Fibroblast of skin of abdomen (primary cell): ENCODE measurements at places on chromosomes 7 and 10.

- DNase-seq: no peak
Measured at GRCh38 chr10:35606430-35606829, 1.3 kb downstream of the GJD4 start.

- no peak for DNase-seq
Measured at GRCh38 chr10:34022195-34022594, 687.7 kb upstream of the NRP1 start.

- no peak for DNase-seq
Measured at GRCh38 chr7:41156268-41156667, 546.6 kb downstream of the INHBA start.

DNA sequence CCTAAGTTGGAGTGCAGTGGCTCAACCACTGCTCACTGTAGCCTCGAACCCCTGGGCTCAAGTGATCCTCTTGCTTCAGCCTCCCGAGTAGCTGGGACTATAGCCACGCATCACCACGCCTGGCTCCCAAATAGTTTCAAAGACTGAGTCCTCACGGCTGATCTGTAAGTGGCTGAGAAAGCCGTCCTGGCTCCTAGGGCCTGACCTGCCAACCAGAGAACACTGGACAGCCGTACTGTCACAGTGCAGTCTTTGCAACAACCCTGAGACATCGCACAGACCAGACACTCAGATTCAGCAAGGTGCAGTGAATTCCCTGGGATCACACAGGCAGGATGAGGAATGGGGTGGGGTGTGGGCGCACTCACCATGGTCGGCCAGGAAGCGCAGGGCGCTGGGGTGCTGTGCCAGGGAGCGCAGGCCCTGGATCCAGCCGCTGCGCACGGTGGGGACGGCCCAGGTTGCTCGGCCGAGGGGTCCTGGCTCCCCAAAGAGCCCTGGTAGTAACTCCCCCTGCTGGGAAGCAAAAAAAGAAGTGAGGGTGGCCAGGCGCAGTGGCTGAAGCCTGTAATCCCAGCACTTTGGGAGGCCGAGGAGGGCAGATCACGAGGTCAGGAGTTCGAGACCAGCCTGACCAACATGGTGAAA lies 10.7 kb downstream of the BRAT1 start:
- no peak for DNase-seq

DNA sequence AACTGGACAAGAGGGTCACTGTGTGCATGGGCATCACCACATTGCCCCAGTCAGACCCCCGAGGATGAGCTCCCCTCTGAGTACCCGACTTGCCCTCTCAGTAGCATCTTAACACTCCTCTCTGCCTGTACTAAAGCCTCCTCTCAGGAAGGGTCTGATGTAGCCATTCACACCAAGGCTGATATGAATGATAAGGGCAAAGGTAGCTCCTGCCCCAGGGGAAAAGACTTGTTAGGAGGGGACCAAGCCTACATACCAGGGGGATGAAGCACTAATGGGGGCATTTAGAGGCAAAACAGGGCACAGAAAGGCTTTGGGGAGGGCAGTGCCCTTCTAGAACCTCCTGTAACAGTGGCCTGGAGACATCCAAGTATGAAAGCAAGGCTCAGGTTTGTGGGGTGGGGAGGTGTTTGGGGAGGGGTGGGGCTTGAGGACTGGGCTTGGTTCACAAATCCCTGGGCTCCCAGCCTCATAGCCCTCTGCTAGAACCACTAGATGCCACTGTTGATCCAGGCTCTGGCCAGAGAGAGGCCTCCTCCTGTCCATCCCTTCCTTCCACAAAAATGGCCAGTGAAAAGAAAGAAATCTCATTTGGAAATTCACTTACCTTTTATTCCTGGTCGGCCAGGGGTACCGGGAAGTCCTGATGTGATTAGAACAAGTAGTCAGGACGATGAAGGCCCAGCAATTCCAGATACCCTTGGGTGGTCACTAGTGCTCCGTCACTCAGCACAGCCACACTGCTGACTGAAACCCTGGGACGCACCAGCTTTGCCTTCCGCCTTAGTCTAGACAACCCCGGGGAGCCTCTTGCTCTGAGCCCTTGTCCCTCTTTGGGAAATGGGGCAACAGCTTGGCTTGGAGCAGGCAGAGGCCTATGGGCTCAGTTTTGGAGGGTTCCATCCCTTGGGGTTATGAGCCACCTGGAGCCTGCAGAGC lies 40.3 kb downstream of the COL17A1 start:
- DNase-seq: peak; percentile 63

- no peak for DNase-seq
Measured at GRCh38 chr10:58661902-58662301, 149.2 kb downstream of the BICC1 start.

GRCh38 chr10:110747609-110748464 lies 103.7 kb downstream of the RBM20 start:
- DNase-seq: peak; percentile 61

GRCh38 chr10:42983591-42983990 lies 93.3 kb upstream of the RET start:
- no peak for DNase-seq

DNA sequence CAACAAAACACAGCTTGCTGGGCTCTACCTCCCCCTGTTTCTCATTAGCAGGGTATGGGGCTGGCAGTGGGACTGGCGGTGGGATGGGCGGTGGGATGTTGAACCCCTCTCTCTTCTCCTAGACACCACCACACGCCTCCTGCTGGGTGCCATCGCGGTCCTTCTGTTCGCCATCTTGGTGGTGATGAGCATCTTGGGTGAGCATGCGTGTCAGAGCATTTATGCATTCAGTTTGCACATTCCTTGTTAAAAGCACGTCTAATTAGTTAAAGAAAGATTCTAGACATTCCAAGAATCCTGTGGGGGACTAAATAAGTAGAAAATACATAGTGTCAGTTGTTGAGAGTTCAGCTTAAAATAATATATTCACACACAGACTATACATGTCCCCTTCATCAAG lies 12.7 kb downstream of the CLEC2L start:
- DNase-seq: no peak

DNA sequence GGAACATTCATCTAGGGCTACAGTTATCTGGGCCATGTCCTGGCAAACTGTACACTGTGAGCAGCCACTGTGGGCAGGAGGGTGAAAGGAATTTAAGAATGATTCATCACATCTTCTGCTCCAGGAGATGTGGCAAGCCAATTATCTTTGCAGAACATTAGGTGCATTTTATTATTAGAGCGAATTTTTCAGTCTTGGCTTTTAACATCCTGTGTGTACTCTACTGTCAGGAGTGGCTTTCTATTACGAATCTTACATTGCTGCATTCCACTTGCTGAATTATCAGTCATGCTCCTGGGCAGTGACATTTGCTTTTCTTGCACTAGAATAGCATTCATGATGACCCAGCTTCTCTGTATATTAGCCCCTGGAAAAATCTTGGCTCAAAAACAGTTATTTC lies 109.2 kb upstream of the TARP start:
- peak; percentile 45 for DNase-seq

DNA sequence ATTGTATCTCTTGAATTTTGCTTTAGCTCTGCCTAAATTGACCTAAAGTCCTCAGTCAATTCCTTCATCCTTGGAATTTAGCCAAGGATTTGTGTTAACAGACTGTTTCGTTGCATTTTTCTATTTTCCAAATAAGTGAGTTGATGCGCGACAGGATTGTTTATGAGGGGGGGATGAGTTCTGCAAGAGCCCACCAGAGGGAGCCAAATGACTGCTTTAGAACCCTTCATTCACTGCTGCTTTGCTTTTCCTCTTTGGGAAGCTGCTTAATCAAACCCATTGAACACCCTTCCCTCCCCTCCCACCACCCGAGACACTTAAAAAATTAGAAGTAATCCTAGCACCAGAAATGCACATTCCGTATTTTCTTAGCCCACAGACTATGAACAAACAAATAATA lies 33.7 kb upstream of the PTF1A start:
- peak; percentile 52 for DNase-seq

DNA sequence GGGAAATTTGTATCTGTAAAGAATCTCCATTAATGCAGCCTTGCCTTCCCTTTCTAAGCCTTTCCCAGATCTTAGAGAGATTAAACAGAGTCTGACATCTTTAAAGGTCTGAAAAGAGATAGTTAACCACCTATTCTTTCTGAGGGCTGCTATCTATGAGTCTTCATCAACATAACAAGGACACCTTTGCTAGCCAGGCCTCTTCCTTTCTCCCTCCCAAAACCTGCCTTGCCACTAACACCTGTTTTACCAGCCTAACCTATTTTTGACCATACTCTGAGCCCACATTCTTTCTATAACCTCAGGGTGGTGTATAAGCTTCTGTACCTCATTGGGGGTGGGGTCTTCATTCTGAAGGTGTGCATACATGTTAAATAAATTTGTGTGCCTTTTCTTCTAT lies 217.1 kb downstream of the IPMK start:
- no peak for DNase-seq

GRCh38 chr7:34153656-34154270 lies 248.4 kb downstream of the BMPER start:
- peak; percentile 36 for DNase-seq

DNA sequence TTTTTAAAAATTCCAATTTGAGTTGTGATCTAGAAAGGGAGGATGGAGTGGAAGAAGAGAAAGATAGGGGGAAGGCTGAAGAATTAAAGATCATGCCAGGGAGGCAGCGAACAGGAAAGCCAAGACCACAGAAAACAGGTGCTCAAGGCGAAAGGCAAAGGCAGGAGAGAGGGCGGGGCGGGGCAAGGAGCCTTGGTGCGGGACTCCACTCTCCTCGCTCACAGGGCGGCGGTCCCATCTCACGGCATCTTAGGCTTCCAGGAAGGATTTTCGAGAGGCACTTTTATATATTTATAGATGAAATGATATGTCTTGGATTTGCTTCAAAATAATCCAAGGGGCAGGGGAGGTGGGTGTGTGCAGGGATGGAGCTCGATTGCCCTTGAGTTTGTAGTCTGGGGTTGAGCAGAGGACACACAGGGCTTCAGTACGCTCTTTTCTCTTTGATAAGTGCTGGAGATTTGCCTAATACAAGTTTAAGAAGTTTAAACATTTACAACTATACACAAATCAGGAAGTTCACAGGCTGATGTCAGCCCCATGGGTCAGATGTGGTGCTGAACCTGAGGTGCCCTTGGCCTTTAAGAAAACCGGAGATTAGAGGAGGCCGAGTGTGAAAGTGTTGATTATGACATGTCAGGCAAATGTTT lies 161.1 kb downstream of the PRKAG2 start:
- DNase-seq: no peak

- DNase-seq: no peak
Measured at GRCh38 chr10:118332236-118332635, 9.9 kb downstream of the FAM204A start.

GRCh38 chr7:55085511-55086412 lies 66.9 kb downstream of the EGFR start:
- DNase-seq: no peak

- peak; percentile 18 for DNase-seq
Measured at GRCh38 chr10:20017961-20018360, 201.7 kb downstream of the PLXDC2 start.

DNA sequence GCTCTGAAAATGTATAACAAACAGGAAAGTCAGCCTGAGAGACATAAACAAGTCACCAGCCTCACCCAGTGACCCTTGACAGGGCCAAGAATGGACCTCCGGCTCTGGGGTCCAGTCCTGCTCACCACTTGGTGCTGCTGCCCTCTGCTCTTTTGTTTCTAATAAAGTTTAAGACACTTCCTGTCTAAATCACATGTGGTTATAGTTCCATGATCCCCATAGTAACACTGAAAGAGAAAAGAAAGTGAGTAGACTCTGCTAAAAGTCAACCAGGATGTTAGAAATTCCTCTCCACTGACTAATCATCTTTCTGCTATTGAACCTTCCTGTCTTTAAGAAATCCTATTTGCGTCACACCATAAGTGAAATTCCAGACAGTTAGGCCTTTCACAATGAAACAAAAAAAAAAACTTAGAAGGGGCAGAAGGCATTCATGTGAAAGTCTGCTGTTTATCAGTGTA lies 179.2 kb upstream of the BET1 start:
- peak; percentile 99 for DNase-seq

- no peak for DNase-seq
Measured at GRCh38 chr10:97922022-97922758, 72.5 kb downstream of the GOLGA7B start.

- DNase-seq: peak; percentile 32
Measured at GRCh38 chr7:44980393-44981034, 1.7 kb upstream of the MYO1G start.

DNA sequence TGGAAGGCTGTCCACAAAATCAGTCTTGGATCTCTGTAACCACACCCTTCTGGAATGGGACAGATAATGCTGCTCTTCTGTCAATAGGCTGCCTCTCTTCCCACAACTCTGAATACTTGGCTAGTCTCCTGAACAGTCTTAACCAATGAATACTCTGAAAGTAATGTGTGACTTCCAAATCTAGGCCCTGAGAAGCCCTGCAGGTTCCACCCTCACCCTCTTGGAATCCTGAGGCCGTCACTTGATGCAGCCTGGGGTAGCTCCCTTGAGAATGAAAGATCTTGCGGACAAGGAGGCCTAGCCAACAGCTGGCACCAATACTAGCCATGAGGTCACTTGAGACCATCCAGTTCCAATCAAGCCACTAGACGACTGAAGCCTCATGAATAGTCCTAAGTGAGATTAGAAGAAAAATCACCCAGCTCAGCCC lies 109.2 kb downstream of the ARHGAP12 start:
- DNase-seq: peak; percentile 68

- DNase-seq: no peak
Measured at GRCh38 chr10:27366769-27367168, 126.2 kb upstream of the ACBD5 start.

DNA sequence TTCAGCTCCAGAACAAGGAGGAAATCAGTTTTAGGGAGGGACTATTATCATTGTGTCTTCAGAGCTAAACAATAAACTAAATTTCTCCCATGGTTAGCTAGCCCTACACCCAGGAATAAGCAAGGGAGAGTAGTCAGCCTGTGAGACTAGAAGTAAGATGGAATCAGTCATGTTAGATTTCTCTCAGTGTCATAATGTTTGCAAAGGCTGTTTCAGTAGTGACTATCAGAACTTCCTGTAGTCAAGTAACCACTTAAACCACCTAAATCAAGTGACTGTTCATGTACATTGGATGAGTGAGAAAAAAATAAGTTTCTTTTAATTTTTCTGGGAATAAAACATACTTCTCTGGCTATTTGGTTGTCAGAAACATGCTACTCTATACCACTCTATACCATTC lies 121.6 kb downstream of the KCND2 start:
- no peak for DNase-seq

GRCh38 chr10:97018251-97019212 lies 167.2 kb downstream of the SLIT1 start:
- DNase-seq: no peak

DNA sequence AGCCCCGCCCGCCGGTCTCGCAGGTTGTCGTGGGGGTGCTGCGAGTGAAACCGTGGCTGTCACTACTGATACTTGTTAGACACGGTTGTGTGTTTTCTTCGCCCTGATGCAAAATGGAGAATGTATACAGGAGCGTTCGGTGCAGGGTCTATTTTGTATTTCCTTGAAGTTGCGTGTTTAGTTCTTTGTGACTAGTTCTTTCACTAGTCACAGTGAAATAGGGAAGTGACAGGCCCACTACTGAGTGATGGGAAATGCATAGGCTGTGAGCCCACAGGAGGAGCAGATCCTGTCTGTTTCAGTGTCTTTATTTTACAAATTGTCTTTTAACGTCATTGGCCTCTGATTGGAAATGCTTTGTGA lies 675 bp downstream of the ABRAXAS2 start:
- DNase-seq: no peak

GRCh38 chr7:37027557-37028341 lies 303.5 kb upstream of the AOAH start:
- no peak for DNase-seq
